ENCODE measurements at places on chromosomes 6 and 20.

DNA sequence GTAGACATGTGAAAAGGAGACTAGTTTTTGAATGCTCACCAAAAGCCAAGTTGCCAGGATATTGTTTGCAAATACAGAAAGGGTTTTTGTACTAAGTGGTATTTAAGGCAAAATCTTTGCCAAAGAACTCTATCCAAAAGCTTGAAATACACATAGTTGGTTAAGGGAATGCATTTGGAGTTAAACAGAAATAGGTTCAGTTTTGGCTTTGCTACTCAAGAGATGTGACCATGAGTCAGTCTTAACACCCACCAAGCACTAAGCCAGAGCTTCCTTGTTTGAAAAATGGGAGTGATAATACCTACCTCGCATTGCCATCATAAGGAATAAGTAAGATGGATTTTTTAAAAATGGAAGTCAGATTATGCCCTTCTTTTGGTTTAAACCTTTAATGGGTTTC is 191.7 kb upstream of the LAMP5 start:
- no peak for DNase-seq

- no peak for DNase-seq
These were observed 24.6 kb upstream of the CTNNBL1 start for GRCh38 chr20:37669062-37669772.

DNA sequence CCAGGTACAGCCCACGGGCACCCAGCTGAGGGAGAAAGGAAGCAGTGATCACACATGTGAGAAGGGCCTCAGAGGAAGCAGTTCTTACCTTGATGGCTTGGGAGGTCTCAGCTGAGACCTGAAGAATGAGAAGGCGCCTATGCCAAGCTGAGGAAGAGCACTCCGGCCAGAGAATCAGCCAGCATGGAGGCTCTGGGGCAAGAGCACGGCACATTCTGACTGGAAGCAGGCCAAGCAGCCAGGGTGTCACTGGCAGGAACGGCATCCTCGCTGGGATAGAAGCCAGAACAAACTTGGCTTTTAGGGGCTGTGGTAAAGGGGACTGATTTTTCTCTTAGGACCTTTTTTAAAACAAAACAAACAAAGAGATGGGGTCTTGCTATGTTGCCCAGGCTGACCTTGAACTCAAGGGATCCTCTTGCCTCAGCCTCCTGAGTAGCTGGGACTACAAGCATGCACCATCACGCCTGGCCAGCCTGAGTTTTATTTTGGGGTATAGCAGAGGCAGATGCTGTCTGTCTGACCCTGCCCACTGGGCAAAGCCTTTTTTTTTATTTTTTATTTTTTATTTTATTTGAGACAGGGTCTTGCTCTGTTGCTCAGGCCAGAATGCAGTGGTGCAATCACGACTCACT is 17.6 kb downstream of the GHRH start:
- no peak for DNase-seq

DNA sequence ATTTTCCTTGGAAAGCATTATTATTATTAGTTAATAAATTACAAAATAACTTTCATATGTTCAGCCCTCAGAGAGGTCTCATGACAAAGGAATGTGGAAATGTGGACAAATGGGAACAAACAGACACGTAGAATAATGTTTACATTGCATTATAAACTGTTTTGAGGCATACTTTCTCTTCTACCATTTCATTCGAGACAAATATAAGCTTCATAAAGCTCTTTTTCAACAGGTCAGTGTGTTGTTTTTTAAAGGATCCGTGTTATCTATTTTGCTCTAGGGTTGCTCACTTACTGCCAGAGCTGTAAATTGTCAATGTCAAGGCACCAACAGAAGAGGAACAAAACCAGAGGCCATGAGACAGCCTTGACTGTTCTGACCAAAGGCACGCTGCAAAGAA is 256.8 kb downstream of the PHACTR1 start:
- peak; percentile 76 for DNase-seq

DNA sequence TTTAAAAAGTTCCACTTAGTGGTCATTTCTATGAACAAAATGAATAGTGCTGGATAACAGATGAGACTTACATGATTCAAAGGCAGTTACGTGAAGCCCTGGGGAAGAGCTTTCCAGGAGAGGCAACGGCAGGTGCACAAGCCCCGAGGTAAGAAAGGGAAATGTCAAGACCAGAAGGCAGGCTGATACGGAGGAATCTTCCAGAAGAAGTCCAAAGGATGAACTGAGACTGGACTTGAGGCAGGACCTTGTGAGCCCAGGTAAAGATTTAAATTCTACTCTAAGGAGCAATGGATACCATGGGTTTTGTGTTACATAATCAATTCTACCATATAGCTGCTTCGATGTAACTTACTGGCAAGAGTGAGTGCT is 164.6 kb downstream of the BCAS1 start:
- no peak for DNase-seq

DNA sequence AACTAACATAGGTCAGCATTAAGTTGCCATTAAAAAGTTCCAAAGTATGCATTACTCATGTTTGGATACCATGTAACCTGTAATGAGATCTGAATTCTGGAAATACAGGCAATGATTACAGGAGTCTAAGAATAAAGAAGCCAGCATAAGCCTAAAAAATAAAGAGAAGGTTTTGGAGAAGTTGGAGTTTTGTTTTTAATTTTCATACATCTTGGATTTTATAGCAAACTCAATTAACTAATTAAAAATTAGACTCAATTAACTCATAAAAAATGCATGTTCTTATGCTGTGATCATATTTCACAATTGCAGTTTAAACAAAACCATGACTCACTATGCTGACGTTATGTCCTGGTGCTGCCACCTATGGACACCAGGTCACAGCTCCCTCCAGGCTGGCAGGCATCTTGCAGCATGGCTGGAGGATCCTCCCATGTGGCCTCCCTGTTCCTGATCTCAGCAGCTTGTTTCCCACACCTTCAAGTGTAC is 648.8 kb upstream of the AGPAT4 start:
- DNase-seq, result no peak

- DNase-seq, result no peak
These were observed 866.8 kb upstream of the FLRT3 start for GRCh38 chr20:15204234-15204633.

GRCh38 chr6:70566751-70567382 is at the start of gene SDHAF4:
SDHAF4 (plus strand) TSS chr6:70566930; CDS start chr6:70566941, 11 bp downstream.
- DNase-seq, result peak; percentile 90

DNA sequence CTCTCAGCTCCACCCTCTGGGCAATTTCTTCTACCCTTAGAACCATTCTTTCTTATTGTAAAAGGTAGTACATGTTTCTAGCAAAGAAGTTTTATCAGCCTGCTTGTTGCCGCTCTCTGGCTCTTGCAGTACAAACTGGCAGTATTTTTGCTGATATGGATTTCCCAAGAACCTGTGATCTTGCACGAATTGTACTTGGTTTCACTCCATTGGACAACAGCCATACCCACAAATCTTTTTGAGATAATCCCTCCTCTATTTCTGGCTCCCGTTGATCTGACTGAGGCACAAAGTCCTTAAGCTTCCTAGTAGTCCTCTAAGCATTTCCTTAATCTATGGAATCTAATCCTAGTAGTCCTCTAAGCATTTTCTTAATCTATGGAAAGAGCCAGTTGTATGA is 487.0 kb upstream of the PTCHD4 start:
- no peak for DNase-seq

- DNase-seq, result no peak
These were observed 94.1 kb upstream of the NT5E start for GRCh38 chr6:85355816-85356215.

GRCh38 chr20:19009081-19009688 is 195.6 kb downstream of the SCP2D1 start:
- no peak for DNase-seq

DNA sequence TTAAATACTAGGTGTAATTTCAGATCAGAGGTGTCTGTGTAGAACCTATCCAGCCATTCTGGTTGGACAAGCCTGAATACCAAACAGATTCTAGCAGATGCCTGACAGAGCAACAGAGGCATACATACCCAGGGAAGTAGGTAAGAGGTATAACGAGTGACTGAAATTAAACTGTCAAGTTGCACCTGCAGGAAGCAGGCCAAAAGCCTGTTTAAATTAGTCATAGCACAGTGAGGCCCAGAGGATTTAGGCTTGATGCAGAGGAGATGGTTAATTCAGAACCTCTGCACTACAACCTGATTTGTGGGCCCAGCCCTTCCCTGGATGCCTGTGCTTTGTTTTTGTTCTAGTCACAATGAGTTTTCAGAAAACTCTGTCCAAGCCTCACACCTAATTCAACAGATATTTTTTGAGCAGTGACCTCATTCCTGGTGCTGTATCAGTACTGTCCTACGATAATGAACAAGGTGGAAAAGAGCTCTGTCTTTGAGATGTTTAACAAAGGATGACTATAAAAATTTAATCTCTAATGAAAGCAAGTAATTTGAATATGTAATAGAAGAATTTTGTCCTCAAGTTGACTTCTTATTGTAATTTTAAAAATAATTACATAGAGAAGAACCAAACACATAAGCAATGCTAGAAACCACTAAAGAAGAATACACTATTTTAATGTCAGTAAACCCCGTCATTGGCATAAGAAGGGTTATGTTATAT is 31.7 kb downstream of the C6orf58 start:
- DNase-seq, result no peak

- no peak for DNase-seq
These were observed 89.2 kb upstream of the HIVEP1 start for GRCh38 chr6:11922901-11923300.

- DNase-seq, result no peak
These were observed 45.2 kb upstream of the RALY start for GRCh38 chr20:33948480-33948879.

- peak; percentile 25 for DNase-seq
These were observed 1.0 kb upstream of the CUL9 start for GRCh38 chr6:43180985-43181384.

GRCh38 chr6:143536461-143536865 is 24.9 kb upstream of the FUCA2 start:
- DNase-seq, result peak; percentile 57

DNA sequence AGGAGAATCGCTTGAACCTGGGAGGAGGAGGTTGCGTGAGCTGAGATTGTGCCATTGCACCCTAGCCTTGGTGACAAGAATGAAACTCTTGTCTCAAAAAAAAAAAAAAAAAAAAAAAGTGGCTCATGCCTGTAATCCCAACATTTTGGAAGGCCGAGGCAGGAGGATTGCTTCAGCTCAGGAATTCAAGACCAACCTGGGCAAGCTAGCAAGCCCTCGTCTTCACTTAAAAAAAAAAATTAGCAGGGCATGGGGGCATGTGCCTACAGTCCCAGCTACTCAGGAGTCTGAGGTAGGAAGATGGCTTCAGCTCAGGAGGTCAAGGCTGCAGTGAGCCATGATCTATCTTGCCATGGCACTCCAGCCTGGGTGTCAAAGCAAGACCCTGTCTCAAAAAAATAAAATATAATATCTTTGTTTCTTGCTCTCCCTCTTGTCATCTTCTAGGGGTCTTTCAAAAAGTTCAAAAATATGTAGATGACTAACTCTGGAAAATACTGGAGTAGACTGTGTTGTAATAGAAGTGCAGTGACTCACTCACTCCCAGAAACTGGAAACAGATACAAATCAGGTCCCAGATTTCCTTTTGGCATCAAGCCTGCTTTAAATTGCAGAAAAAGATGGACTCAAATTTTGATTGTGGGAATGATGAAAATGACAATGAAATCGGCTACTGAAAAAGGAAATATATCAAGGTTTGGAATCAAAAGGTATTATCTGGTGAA is 2.8 kb upstream of the GINM1 start:
- DNase-seq, result no peak

GRCh38 chr6:71982389-71982788 is 96.0 kb downstream of the RIMS1 start:
- DNase-seq, result no peak

DNA sequence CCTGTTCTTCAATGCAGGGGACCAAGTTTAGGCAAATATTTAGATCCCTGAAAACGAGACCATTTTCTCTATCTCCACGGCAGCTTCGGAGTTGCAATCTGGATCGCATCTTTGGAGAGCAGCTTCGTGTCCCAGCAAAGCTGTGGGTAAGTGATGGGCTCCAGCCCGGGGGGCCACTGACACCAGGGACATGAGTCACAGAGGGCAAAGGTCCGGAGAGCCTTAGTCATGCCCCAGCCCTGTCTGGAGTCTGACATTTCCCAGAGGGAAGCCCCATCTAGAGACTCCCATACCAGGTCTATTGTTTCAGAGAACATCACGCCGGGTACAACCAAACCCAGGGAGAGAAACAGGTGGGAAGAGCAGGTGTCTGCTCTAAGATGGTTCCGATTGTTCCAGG is 95.9 kb downstream of the NFATC2 start:
- DNase-seq, result no peak

GRCh38 chr20:53621482-53622246 is 28.0 kb upstream of the ZNF217 start:
- peak; percentile 91 for DNase-seq

DNA sequence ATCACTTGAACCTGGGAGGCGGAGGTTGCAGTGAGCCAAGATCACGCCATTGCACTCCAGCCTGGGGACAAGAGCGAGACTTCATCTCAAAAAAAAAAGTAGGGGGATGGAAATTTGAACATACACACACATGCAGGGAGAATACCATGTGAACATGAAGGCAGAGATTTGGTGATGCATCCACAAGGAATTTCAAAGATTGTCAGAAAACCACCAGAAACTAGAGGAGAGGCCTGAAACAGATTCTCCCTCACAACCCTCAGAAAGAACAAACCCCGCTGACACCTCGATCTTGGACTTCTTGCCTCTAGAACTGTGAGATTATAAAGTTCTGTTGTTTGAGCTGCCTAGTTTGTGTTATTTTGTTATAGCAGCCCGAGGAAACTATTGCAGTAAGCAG is 125.5 kb downstream of the GPX5 start:
- no peak for DNase-seq

- DNase-seq, result no peak
These were observed 1357.3 kb upstream of the CITED2 start for GRCh38 chr6:140731741-140732140.

- no peak for DNase-seq
These were observed 178.2 kb downstream of the LRFN2 start for GRCh38 chr6:40408786-40409542.

GRCh38 chr6:6596529-6597328 is 8.2 kb downstream of the LY86 start:
- DNase-seq, result no peak

DNA sequence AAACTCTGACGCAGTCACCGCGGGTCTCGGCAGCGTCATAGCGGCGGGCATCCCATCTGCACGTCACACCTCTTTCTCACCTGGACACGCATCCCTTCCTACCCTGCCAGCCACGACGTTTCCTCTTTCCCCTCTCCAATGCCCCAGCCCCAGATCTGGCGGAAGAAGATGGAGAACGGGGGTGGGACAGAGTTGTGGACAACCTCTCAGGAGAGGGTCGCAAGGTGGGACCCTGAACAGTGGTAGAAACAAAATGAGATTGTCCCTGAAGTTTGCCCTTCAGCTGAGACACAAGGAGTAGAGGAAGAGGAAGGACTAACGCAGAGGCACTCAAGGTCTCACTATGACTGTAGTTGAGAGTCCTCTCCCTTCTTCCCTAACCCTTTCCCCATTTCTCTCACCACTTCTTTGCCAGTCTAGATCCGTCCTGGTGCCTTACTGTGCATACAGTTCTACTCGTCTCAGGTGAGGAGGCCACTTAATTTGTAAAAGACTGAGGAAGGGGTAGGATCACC is 562 bp downstream of the TRIM39 start:
- no peak for DNase-seq
